ENCODE measurements at places on chromosomes 1 and 21.

GRCh38 chr1:202967684-202968281 lies 726 bp upstream of the CYB5R1 start:
- peak; percentile 88 for DNase-seq

- DNase-seq = no peak
Measured at GRCh38 chr21:39837861-39838359, 29.3 kb upstream of the PCP4 start.

DNA sequence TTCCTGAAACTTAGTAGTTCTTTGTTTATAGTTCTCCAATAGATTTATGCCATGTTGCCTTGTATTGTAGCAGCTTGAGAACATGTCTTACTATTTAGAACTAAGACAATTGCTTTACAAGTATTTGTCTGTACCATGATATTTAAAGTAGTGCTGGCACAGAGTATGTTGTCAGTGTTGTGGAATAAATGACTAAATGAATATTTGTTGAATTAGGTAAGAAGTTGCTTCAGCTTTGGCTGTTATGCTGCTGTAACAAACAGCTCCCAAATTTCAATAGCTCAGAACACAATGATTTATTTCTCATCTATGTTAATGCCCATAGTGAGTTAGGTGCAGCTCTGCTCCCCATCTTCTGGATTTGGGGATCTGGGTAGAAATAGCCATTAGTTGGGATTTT lies 90.2 kb upstream of the VCAM1 start:
- no peak for DNase-seq

- DNase-seq = no peak
Measured at GRCh38 chr1:111746614-111746999, 7.4 kb upstream of the INKA2 start.

DNA sequence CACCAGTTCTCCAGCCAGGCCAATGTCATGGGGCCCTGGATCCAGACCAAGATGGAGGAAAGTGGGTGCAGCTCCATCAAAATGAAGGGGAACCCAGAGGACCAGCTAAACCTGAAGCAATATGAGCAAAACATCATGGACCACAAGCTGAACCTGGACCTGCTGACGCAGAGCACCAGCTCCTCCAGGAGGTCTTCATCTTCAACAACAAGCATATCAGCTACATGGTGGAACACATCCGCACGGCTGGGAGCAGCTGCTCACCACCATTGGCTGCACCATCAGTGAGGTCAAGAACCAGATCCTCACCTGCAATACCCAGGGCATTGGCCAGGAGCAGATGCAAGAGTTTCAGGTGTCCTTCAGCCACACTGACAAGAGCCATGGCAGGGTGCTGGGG lies 13.7 kb upstream of the EPHA10 start:
- no peak for DNase-seq

DNA sequence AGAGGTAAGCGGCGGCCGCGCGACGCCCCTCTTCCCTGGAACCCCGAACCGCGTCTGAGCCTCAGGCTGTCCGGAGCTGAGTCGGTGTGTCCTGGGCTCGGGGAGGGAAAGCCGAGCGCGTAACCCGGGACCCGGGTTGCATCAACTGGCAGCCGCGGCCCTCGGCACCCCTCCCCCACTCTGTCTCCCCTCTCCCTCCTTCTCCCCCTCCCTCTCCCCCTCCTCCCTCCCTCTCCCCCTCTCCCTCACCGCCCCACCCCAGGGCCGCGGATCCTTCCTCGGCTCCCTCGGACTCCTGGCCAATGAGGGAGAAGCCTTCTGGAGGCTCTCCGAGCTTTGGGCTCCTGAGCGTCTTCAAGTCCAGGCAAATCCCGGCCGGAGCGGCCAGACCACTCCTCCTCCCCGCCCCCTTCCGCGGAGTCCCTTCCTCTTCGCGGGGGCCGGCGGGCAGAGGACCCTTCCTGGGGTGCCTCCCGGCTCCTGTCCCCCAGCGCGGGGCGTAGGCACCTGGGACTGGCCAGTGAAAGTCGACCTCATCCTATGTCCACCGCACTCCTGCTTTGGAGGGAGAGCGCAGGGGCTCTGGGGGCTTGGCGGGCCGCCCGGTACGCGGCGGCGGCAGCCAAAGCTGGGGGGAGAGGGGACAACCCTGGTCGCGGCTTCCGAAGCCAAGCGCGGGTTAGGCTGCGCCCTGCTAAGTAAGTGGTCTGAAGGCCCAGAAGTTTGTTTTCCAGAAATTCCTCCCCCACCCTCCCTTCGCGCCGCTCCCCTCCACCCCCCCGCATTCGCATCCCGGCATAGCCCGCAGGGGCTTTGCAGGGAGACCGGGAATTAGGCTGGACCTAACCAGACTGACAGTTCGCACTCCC lies 850 bp downstream of the SESN2 start:
- DNase-seq = peak; percentile 56

DNA sequence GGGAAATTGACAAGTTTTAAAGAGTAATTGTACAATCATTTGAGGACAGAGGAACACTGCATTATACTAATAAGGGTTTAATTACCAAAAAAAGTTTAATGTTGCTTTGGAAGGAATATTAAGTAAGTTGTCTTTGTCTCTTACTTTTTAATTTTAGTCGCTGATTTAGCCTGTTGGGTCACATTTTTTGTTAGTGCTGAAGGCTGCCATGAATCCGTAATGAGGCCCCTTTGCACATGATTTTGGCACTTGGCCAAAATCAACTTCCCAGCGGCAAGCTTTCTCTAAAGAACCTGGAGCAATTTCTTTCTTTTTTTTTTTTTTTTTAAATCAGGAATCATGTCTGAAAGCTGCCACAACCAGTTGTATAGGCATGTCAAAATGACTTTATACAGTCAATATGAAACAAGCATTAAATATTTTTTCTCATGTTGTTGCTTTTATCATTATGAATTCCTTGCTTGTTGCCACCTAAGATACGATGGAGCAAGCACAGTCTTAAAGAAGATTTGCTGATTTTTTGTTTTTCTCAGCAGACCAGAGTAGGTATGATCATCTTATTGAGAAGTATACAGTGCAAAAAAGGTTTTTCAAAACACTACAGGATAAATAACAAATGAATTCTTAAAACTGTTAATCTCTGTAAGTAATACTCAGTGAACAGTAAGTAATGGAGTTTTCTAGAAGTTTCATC lies 690.4 kb downstream of the USP25 start:
- DNase-seq = peak; percentile 41

- DNase-seq = no peak
Measured at GRCh38 chr1:26177182-26177684, at the start of gene CNKSR1. Gene CNKSR1, plus strand, starts transcription at chr1:26177491. Its CDS starts 57 bp downstream, at chr1:26177548.

GRCh38 chr1:97073169-97073568 lies 351.6 kb downstream of the PTBP2 start:
- no peak for DNase-seq

GRCh38 chr1:58931756-58932155 lies 147.9 kb upstream of the JUN start:
- DNase-seq = no peak

DNA sequence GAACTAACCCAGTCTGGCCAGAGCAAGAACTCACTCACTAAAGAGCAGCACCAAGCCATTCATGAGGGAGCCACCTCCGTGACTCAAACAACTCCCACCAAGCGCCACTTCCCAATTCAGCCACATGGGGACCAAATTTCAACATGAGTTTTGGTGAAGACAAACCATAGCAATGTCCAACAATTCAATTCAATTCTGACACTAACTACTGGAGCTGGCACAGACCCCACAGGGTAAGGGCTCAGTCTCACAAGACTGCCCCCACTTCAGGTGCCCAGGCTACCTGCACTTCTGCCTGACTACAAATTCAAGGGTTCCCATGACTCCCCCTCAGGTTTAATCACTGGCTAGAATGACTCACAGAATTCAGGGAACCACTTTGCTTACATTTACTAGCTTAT lies 48.8 kb upstream of the RAP1A start:
- DNase-seq = no peak

DNA sequence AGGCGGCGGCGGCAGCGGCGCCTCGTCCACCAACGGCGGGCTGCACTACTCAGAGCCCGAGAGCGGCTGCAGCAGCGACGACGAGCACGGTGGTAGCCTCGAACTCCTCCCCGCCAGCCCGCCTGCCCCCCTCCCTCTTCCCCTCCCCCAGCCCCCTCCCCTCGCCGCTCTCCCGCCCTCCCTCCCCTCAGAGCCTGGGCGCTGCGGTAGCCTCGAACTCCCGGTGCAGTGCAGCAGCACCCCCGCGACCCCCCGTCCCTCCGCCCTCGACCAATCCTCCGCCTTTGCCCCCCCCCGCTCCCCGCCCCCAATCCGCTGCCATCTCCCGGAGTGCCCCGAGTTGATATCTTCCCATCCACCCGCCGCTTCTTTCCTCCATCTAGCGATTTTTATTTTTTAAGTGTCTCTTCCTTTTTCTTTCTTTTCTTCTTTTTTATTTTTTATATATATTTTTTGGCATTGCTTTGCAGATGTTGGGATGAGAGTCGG lies 516 bp downstream of the RCOR3 start:
- DNase-seq = peak; percentile 90

GRCh38 chr1:39752703-39753102 lies 14.0 kb downstream of the PPIE start:
- DNase-seq = no peak

DNA sequence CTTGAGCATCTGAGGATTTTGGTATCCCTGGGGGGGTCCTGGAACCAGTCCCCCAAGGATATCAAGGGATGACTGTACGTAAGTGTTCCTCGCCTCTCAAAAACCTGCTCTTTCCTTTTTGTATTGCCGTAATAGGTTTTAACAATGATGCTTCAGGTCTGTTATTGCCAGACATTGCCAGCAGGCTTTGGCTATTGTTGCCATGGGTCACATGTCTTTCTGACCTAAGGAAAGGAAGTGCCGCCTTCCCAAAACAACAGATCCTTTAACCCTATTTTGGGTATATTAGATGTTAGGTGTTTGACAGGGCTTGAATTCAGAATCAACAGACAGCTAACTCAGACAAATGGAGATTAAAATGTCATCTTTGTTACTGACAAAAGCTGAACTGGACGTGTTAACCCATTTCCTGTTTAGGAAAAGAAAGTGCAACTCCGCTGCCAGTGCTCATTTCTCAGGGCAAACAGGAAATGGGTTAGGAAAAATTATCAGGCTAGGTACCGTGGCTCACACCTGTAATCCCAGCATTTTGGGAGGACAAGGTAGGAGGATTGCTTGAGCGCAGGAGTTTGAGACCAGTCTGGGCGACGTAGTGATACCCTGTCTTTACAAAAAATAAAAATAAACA lies 12.4 kb upstream of the PRPF38B start:
- DNase-seq = no peak
